ENCODE measurements at places on chromosomes 4 and X. TPM values are rescaled to one million over a fixed set of nuclear protein-coding genes. Genes with fewer than 3 reads are reported as not detected.

NPFFR2 gene
- polyA plus RNA-seq = 0.79 TPM

HSFX2 gene
- 0.85 TPM for polyA plus RNA-seq

CSN1S1 gene
- polyA plus RNA-seq = not detected

PASD1 gene
- not detected for polyA plus RNA-seq

ABLIM2 gene
- polyA plus RNA-seq = 4.2 TPM

NAA11 gene
- 0.54 TPM for polyA plus RNA-seq

DDIT4L gene
- polyA plus RNA-seq = 36.1 TPM

SYTL4 gene
- polyA plus RNA-seq = 9.3 TPM

TMPRSS11F gene
- polyA plus RNA-seq = 0.31 TPM

DNA sequence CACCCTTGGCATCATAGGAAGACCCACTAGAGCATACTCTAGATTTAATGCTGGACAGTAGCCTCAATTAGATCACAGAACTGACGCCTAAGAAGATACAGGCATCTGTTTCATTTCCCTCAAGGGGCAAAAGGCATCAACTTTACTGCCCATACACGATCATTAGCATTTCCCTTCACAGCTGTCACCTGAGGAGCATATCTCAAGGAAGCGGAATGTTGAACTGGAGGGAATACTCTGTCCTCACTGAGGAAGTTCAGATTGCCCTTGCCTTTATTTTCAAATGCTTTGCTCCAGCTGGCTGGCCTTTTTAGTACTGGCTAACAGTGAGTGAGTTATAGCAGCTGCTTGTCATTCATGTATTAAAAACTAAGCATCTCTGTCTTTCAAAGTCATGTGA, 508.4 kb upstream of the GALNT7 start:
- DNase-seq = no peak

- DNase-seq = no peak
Measured at GRCh38 chr4:81685104-81685503, 213.4 kb upstream of the RASGEF1B start.

- DNase-seq = no peak
Measured at GRCh38 chrX:110748256-110748806, 47.3 kb downstream of the CHRDL1 start.

GRCh38 chr4:149857446-149857845, 41.8 kb upstream of the IQCM start:
- no peak for DNase-seq

DNA sequence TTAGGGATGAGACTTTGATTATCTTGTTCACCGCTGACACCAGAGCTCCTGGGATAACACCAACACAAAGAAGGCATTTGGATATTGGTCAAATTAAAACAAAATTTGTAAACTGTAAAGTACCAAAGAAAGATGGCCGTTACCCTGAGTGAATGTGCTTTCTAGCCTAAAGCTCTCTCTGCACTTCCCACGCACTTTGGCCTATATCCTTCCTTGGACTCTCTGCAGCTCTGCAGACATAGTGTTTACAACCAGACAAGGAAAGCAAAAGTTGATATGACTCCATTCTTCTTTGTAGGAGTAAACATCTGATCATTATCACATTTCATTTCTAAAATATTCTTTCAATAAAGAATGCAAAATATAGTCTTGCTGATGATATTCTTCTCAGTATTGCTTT, 44.8 kb upstream of the PITX2 start:
- DNase-seq = no peak

DNA sequence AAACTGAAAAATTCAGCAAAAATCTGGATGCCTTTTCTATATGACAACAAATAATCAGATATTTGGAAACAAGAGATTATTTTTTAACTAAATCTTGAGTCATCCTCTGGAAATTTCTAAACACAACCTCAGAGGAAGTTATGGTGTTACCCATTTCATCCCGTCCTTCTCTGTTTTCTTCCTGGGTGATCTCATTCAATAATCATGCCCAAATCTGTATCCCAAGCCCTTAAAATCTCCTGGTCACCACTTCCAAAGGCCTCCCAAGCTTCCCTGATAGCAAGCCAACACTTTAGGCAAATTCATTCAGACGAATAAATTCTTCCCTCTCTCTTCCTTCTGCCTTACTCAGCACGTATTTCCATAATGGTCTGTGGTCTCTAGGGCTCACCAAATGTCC, 9.7 kb upstream of the SORCS2 start:
- DNase-seq = no peak

DNA sequence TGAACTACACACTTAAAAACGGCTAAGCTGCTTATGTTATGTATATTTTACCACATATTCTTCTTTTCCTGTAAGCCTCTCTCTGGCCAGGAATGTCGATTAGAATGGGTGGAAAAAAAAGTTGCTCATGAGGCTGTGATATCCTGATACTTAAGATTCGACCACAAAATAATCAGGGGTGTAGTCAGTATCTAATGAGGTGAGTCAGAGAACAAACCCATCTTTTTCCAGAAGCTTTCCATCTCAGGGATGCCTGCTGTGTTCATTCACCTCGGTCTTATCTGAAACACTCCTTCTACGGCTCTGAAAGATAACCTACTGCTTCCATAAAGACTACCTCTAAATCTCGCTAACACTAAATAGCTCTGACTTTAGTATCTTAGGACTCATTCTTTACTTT, 142.7 kb upstream of the MAP3K15 start:
- no peak for DNase-seq

DNA sequence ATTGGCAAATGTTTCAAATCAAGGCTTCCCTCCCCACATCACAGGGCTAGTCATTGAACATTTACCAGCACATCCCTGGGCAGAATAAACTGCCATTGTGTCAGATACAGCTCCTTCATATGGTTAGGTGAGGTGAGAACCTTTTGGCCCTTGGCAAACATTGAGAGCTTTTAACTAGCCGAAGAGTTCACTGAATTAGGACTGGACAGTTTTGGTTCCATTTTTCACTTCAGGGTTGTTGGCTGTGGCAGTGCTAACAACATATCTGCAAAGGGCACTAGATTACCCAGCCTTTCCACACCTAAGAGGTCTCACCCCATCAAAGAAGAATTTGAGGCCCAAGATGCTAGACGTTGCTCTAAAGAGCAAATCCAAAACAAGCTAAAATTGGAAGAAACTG, 180.7 kb downstream of the GUCY2F start:
- DNase-seq = no peak

GRCh38 chr4:108270466-108271450, 102.0 kb upstream of the LEF1 start:
- no peak for DNase-seq

DNA sequence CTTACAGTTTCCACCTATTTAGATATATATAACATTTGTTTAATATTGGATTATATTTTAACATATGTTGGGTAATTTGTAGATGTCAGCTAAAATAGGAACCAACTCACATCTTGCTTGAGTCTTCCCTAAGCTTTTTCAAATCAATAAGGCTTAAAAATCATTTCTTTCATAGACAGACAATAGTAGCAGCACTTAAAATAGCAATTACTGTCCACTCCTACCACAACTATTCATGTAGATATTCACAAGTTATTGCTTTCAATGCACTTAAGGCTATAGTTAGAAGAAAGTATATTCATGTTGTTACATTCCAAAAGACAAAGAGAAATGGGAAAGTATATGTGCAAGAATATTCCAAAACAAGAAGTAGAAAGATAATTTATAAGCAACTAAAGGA, 71.2 kb downstream of the YIPF7 start:
- DNase-seq = no peak

- no peak for DNase-seq
Measured at GRCh38 chrX:2767631-2768455, 16.0 kb downstream of the XG start.

- DNase-seq = no peak
Measured at GRCh38 chr4:11904117-11904535, 475.4 kb upstream of the HS3ST1 start.

Measured in muscle of arm (tissue), 14 donors.